CD14-positive monocyte (primary cell): ENCODE measurements at places on chromosomes 12 and 14.

DNA sequence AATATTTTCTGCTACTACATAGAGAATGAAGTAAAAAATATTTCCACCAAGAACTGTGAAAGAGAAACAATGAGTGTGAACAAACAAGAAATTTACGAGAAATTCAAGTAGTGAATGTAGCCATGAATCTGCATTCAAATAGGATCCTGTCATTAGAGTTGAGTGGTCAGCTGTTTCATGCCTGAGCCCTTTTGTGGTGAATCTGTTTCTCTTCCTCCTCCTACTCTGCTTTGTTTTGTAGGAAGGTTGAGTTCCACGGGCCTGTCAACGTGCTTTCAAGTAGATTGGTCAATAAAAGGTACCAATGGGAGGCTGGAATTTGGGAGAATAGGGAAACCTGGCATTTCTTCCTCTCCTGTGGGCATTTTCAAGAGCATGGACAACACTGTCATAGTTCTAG lies 1749.6 kb upstream of the FLRT2 start:
- no peak for DNase-seq

GRCh38 chr12:102816816-102817434 lies 100.1 kb downstream of the PAH start:
- no peak for DNase-seq

GRCh38 chr12:130435826-130436225 lies 98.1 kb downstream of the PIWIL1 start:
- no peak for DNase-seq

GRCh38 chr12:64001439-64001838 lies 156.9 kb downstream of the SRGAP1 start:
- DNase-seq, result no peak

DNA sequence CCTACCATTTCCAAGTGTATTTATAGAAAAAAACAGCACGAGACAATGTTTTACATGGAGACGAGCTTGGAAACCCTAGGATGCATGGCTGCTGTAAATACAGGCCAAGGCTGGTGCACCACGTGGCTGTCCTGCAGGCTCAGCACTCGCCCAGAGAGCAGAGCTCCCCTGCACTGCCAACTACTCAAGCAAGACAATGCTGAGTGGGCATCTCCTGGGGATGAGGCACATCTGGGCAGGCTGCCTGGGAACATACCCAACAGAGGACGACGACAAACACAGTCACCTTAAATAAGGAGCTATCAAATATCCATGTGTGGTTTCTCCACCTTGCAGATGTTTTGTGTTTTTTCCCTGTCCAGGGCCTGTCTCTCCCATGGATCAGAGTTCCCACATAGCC lies 128.3 kb upstream of the PRMT8 start:
- DNase-seq, result no peak

DNA sequence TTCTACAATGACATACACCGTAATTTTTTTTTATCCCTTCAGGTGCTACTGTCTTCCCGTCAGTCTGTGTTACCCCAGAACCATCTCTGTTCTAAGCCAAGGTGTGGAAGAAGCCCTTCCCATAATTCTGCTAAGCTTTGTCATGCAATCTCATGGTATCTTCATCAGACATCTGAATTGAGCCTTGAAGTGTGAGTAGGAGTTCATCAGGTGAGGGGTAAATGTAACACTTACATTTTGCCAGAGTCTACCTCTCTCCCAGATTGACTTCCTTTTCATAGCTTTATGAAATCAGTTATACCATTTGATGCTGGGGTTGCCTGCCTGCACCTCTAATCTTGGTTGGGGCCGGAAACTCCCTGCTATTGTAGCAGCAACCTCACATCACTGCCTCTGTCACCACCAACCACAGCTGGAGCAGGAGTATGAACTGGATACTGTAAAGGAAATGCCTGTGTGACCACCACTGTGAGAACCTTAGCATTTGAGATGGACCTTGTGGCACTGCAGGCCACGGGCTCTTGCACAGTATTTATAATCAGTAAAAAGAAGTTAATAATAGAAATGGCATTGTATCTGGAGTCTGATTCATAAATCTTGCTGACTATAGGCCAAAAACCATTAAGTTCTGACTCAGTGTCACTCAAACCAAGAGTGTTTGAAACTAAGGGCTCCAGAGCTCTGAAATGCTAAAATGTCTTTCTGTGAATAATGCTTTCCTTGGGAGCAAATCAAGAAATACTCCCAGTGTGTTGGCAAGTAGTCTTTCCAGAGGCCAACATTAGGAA lies 58.7 kb upstream of the STK38L start:
- no peak for DNase-seq

- no peak for DNase-seq
Observed at GRCh38 chr14:21308132-21308478, 28.2 kb downstream of the RPGRIP1 start.

GRCh38 chr12:132333273-132333672 lies 3.9 kb upstream of the GALNT9 start:
- no peak for DNase-seq

GRCh38 chr14:86756521-86757190 lies 1226.7 kb downstream of the FLRT2 start:
- DNase-seq, result no peak

DNA sequence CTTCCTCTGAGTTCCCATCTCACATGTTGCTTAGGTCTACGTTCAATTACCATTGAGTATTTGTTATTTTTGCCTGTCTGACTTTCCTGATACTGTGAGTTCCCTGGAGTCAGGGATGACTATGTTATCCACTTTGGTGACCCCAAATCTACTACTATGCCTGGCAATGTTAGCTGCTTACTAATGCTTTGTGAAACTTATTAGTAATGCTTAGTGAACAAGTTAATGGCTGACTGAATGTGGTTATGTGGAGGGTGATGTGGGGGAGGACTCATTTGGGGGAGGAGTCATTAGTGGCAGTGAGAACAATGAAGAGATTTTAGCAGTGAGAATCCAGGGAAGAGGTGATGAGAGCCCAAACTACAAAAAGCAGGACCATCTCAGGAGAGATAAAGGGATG lies 121.6 kb downstream of the KTN1 start:
- no peak for DNase-seq

DNA sequence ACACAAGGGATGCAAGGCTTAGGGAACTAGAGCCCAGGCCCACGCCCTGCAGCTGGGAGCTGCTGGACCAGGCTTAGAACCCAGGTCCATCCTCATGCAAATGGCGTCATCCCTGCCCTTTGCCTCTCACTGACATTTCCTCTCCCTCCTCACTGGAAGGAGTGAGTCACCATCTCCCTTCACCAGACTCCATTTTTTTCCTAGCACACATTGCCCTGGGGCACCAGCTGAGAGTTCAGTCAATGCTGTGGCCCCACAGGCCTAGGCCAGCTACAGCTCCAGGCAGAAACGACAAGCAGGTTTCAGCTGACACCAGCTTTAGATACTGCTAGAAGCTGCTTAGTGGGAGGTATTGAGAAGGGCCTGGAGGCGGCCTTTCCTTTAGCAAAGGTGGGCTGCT lies 98.9 kb downstream of the RIMBP2 start:
- DNase-seq, result no peak

- no peak for DNase-seq
Observed at GRCh38 chr12:25352083-25352918, 101.6 kb upstream of the KRAS start.

DNA sequence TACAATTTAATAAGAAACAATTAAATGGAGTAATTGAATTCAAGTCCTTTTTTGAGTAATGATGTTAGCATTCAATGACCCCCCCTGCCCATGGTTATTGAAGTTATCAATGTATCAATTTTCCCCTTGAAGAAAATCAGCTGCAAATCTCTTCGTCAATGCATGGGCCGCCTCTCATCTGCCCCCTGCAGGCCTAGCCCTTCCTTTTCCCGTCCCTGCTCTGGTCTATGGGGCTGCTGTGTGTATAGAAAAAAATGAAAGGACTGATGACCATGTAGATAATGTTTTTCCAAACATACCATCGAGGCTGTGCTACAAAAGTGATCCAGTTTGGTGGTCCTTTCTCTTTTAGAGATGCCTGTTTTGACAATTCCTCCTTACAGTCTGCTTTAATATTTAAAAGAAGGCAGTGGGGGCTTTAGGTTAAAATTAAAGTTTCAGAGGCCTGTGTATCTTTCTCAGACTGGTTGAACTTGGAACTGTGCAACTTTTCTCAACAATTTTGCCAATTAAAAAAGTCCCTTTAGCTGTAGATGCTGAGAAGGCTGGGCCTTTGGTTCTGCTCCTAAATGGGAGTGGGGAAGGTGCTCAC lies 98.4 kb downstream of the APAF1 start:
- DNase-seq, result no peak

DNA sequence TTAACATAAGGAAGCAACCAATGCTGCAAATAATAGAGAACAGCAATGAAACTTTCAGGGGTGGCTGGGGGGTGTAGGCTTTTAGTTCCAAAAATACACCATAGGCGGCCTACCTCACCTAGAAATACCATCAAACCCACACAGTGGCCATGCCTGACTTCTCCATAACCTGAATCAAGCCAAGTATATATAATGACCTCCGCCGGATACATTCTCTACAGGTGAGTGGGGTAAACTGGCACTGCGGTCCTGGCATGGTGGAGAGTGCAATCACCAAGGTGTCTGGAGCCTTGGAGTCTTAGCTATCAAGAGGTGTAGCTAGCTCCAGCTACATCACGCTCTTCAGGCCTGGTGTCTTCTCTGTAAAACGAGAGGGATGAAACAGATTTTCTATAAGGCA lies 1.2 kb downstream of the ZBTB25 start:
- no peak for DNase-seq

DNA sequence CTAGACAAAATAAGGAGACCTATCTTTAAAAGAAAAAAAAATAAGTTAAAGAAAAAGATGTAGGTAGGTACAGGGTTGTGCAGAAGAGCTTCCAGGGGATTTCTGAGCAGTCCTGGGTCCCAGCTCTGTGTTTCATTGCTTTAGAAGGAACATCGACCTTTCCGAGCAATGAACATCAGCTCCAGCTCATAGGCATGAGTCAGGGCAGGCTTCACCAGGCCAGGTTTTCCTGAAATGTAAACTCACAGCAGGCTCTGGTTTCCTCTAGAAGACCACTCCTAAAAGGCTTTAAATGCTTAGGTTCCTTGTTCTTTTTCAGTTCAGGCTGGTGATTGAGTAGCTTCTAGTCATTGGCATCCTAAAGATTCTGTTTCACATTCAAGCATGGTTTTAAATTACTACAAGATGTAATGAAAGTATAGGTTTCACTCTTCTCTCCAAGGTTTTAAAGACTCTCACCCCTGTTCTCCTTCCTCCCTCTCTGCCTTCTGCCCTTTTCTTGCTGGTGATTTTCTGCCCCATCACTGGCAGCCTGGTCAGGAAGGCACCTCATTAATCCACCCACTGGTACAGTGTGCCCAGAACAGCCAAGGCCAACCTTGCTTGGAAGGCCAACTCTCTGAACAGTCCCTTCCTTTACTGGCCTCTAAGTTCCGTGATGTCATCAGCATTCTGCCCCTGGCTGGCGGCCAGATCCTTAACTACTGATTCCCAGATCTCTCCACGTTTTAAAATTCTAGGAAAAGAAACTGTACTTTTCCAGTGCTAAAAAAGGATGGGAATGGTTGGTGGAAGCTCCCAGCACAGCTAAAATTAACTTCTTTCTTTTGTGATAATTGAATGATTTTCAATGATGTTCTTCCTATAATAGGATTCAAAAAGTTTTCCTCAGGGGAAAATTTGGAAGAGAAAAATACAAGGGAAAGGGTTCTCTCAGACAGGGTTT lies 109.4 kb upstream of the HIF1A start:
- DNase-seq, result no peak

DNA sequence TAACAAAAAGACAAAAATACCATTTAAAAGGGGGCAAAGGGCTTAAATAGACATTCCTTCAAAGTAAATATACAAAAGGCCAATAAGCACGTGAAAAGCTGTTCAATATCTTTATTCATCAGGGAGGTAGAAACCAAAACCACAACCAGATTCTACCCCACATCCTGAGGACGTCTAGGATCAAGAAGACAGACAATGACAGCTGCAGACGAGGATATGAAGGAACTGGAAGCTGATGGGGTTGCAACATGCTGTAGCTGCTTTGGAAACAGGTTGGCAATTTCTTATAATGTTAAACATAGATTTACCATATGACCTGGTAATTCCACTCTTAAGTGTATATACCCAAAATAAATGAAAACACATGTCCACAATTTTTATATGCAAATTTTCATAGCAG lies 85.1 kb upstream of the C14orf180 start:
- DNase-seq, result no peak

- DNase-seq, result no peak
Observed at GRCh38 chr12:73226593-73226992, 954.4 kb downstream of the TRHDE start.

GRCh38 chr12:30016540-30017055 lies 232.9 kb upstream of the TMTC1 start:
- DNase-seq, result no peak

GRCh38 chr12:71954083-71954778 lies 15.6 kb downstream of the TPH2 start:
- no peak for DNase-seq

DNA sequence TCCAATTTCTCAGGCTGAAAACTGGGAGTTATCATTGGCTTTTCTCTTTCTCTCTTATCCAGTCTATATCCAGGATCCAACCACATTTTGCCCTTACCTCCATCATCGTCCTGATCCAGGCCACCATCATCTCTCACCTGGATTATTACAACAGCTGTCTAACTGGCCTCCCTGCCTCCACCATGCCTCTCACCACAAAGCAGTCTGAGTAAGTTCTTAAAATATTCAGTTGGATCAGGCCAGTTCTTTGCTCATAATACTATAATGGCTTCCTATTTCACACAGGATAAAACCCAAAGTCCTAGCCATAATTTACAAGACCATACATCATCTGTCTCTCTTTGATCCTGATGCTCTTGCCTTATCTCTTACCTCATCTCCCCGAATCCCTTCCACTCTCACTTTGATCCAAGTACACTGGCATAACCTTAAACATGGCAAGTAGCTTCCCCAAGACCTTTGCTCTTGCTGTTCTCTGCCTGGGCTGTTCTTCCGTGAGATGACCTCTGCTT lies 133.4 kb upstream of the RAP1B start:
- no peak for DNase-seq

GRCh38 chr12:122749569-122750332 lies 2.9 kb upstream of the DENR start:
- DNase-seq, result no peak

DNA sequence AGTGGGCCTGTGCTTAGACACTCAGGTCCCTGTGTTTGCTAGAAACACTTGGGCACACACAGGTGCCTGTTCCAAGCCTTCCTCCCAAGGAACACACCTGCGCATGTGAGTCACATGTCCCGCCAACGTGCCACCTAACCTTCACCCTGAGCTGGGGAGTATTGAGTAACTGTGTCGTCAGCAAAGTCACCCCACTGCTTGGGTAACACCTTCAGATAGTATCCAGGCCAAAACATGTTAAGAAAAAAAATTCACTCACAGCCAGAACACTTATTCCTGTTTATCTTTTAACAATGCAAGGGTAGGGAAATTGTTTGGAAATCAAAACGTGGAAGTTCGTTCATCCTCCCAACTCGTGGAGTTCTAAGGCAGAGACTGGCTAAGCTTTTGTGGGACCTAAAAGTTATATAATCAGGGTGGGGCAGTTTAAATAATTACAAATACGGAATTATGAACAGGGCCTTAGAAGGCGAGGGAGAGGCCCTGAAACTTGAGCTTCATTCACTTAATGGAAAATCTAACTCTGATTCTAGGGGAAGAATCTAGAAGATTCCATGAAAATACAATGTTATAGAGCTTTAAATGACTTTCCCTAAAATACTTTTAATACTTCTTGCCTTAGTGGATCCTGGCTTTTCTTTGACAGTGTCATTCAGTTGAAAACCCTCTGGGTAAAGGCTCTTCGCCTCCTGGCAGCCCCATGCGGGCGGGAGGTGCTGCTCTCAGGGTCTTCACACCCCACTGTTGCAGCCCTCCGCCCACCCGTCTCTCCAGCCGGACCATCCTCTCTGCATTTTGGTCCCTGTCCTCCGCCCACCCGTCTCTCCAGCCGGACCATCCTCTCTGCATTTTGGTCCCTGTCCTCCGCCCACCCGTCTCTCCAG lies 30.3 kb upstream of the ADIPOR2 start:
- no peak for DNase-seq
